ENCODE measurements at places on chromosomes 2 and 18. TPM values are rescaled to one million over a fixed set of nuclear protein-coding genes. Genes with fewer than 3 reads are reported as not detected.

Gene NT5DC4
- not detected for total RNA-seq

- no peak for DNase-seq
Observed at GRCh38 chr2:31831585-31831984, 179.2 kb downstream of the MEMO1 start.

Gene SCN1A
- not detected for total RNA-seq

GRCh38 chr2:229370509-229370908, 99.4 kb upstream of the PID1 start:
- DNase-seq = no peak

Gene MPHOSPH10
- 24.8 TPM for total RNA-seq

Gene EIF2B4
- total RNA-seq = 47.9 TPM

Gene PECR
- total RNA-seq = 62.7 TPM

DNA sequence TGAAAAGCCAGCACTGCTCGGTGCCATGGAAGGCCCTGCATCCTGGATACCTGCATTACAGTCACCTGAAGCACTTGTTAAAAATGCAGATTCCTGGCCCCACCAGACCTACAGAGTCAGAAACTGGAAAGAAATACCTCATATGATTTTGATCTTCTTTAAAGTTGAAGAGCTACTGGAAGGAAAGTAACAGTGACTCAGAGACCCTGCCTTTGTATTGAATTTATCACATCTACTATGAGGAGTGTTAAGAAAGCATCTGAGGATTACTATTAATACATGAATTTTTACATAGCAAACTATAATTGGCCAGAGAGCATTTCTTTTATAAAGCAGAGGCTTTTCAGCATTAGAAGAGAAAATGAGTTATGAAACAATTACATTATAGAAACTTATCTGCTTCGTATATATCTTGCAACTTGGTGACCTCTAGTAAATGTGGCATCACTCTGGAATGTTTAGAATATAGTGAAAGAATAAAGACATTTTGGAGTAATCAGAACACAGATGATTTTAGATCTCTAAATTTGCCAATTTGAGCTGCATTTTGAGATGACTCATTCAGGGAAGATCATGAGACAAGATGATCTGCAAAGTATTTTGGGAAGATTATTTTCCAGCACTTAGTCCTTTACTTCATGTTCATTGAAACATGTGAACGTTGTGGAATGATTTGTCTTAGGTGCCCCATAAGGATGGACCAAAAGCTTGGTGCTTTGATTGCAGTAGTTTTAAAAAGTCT, 12.2 kb downstream of the PTPRM start:
- DNase-seq = no peak

GRCh38 chr18:8860845-8861642, 155.7 kb downstream of the MTCL1 start:
- no peak for DNase-seq

Data from breast epithelium (tissue), 4 donors.